ENCODE measurements at places on chromosomes 16 and 17.

DNA sequence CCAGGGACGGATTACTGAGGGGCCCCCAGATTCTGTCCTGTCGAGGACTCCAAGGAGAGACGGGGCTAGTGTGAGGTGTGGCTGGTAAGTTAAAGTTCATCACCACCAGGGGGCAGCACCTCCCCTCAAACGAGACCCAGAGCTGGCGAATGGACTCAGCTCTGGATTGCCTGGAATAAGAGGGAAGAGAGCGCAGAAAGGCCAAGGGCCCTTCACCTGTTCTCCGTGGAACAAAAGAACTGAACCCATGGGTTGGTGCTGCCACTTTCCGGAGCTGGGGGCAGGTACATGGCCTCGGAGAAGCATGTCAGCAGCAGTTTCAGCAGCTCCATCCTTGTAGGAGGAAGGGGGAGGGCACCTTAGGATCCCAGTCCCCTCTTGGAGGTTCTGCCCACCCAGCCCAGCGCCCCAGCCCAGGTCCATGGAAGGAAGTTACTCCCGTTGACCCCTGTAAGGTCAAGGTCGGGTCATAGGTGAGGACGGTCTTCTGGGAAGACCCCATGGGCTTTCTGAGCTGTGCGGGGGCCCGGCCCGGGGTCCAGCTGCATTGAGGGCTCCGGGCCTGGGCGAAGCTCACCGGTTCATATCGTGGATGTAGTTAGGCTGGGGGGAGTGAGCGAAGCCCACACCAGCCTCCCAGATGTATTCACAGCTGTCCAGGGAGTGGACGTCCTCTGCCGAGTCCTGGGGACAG, 10.8 kb downstream of the HID1 start:
- peak; percentile 93 for DNase-seq

DNA sequence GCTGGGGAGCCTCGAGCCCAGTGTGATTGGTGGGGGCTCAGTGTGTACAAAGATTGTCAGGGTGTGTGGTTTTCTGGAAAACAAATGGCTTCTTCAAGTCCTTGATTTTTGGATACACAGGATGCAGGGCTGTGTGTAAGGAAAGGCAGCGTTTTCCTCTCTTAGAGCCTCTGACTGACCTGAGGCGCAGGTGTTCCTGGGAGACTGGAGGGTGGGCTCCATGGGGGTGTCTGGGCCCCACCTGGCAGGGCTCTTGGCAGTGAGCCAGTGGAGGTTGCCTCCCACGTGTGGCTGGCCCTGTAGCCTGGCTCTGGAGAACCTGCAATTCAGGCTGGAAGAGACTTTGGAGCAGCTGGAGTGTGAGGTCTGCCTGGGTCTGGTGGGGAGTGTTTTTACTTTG, 5.0 kb downstream of the FOXK2 start:
- DNase-seq = no peak

- DNase-seq = no peak
Measured at GRCh38 chr16:23634461-23635036, 6.6 kb downstream of the PALB2 start.

- DNase-seq = no peak
Measured at GRCh38 chr16:56549161-56549560, 15.7 kb upstream of the MT4 start.

DNA sequence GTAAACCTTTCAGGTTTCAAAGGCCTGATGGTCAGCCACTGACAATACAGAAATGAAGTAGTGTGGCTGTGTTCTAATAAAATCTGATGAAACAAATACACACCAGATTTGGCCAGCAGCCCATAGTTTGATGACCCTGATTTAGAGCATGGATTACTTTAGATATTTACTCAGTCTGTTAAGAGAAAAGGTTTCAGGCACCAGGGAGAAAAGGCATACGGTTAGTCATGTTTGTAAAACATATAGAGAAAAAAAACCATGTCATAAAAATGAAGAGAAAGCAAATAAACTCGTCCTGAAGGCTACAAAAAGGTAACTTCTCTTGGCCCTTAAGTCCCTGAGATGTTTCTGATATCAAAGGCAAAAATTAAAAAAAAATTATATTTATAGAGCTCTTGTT, 112.1 kb downstream of the ADAMTS18 start:
- no peak for DNase-seq

DNA sequence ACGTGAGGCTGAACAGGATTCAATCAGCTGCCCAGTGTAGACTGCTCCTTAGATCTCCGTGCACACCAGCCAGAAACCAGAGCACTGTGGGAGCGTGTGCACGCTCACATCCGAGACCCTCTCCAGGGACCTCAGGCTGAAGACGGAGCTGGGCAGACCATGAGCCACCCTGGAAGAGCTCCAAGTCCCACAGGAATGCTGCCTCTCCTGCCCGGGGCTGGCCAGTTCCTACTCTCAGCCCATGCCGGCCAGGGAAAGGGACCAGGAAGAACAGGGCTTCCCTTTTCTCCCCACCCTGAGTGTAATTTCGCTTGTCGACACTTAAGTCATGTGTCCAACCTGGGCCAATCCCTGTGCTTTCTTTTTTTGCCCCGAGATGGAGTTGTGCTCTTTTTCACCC, 6.9 kb downstream of the ALYREF start:
- DNase-seq = no peak

GRCh38 chr17:57326336-57326735, 70.0 kb downstream of the MSI2 start:
- no peak for DNase-seq

- peak; percentile 54 for DNase-seq
Measured at GRCh38 chr16:85206472-85207356, 94.4 kb upstream of the CIBAR2 start.

DNA sequence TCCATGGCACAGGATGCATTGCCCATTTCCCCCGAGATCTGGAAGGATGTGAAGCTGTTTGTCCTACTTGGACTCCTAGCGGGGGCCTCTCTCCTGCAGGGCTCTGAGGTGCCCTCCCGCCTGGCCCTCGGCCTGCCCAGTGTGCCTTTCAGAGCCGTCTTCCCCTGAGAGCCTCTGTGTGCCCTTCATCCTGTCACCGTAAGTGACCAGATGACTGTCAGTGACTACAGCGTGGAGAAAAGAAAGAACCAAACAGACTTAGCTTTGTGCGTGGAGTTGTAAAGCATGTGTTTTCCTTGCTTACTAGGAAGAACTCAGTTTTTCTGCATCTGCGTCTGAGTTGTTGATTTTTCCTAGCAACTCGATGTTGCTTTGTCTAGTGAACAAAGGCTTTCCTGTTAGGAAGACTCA, 56.1 kb downstream of the BANP start:
- DNase-seq = no peak

- peak; percentile 82 for DNase-seq
Measured at GRCh38 chr16:66894948-66895688, 14.8 kb downstream of the PDP2 start.

GRCh38 chr17:82978765-82979349, 100.6 kb upstream of the METRNL start:
- DNase-seq = no peak

GRCh38 chr17:82858376-82859126, 18.7 kb upstream of the ZNF750 start:
- no peak for DNase-seq

DNA sequence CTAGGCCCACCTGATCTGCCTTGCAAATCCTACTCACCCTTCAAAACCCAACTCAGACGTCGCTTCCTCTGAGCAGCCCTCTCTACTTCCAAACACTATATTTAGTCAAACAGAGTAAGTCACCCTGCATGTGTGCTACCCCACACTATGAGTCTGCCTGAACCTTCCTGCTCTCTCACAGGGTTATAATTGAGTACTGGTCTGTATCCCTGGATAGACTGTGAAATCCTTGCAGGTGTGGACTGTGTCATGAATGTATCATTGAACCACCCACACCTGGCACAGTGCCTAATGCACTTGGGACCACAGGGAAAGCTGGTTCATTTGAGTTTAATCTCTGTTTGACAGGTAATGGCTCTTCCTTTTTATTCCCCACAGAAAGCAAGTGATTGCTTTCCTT, 3.4 kb downstream of the FBXO39 start:
- no peak for DNase-seq

GRCh38 chr17:43905985-43906852, 1.1 kb downstream of the MPP2 start:
- DNase-seq = peak; percentile 75

GRCh38 chr16:2825906-2826305, 4.2 kb upstream of the ZG16B start:
- DNase-seq = no peak
